GM19239 (cell line): ENCODE measurements at places on chromosomes 12 and 14.

GRCh38 chr14:103000291-103000921, 56.9 kb downstream of the CDC42BPB start:
- DNase-seq = no peak

DNA sequence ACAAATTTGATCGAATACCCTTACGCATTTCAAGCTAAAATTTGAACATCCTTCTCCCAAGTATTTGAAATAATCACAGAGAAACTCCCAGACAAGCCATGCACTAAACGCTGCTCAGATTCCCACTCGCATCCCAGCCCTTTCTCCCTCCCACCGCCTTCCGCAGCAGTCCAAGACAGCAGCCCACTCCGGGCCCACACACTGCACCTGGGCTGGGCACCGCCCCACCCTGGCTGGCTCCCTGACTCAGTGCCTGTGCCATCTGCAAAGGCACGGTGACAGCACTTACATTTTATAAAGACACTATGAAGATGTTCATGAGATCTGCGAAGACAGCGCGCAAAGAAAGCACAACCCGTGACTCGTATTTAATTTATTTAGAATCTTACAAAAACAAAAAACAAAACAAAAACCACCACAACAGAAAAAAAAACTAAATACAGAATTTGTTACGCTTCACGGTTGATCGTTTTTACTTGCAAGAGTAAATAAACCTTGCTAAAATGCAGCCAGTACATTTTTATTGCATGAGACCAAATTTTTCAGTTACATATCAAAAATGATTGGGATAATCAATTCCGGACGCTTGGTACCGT, 17.2 kb upstream of the CDK2AP1 start:
- DNase-seq = no peak

- no peak for DNase-seq
Observed at GRCh38 chr12:130508318-130508717, 170.6 kb downstream of the PIWIL1 start.

GRCh38 chr14:66842911-66843512, 335.1 kb downstream of the GPHN start:
- DNase-seq = no peak

DNA sequence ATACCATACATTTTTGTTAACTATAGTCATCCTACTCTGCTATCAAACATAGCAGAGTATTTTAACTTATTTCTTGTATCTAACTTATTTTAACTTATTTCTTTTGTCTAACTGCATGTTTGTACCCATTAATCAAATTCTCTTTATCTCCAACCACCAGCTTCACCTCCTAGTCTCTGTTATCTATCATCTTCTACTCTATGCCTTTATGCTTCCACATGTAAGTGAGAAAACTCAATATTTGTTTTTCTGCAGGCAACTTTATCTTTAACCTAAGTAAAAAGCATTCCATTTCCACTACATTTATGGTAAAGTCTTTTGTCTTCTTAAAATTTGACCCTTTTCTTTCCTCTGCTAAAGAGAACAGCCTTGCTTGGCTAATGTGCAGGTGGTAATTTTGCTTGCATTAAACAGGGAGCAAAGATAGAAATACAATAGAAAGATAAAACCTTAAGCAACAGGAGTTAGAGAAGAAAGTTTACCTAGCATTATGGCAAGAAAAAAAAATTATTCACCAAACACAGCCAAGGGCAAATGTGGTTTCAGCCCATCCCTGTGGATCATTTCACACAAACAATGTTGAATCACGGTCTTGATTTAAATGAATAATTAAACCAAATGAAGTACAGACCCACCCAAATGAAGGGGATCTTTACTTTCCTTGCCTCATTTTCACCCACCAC, 110.9 kb upstream of the TSPAN8 start:
- no peak for DNase-seq

DNA sequence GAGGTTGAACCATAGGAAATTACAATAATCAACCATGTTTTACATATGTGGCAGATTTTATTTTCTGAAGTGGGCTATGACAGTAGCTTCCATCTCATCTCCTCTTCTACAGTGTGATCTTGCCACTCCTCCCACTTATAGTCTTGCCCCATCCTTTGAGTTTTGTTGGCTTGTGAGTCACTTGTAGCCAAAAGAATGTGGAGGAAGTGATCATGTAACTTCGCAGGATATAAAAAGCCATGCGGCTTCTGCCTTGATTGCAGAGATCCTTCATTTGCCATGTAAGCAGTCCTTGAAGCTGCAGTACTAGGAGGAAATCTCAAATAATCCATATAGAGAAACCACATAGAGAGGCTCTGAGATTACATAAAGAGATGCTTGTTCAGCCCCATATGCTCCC, 13.7 kb upstream of the ZNF84 start:
- no peak for DNase-seq

DNA sequence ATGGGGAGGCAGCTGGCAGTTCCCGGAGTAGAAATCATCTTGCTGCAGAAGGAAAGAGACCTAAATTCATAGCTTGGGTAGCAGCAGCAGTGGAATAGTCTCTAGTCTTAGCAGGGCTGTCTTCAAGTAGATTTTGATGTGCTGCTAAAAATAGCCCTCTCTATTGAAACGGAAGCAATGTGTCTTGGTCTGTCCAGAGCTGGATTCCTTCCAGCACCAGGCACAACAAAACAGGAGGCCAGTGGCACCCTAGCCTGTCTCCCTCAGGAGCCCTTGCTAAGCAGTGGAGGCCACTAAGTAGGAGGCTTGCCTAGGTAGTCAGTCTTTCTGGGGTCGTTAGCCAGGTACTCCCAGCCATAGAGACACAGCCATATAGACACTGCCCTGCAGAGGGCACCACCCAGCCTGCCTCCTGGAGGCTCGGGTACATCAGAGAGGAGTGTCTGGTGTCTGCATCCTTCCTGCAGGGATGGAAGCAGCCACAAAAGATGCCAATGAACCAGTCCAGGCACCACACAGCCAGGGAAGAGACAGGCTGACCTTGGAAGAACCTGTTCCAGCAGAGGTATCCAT, 97.5 kb downstream of the CRACR2A start:
- DNase-seq = no peak

DNA sequence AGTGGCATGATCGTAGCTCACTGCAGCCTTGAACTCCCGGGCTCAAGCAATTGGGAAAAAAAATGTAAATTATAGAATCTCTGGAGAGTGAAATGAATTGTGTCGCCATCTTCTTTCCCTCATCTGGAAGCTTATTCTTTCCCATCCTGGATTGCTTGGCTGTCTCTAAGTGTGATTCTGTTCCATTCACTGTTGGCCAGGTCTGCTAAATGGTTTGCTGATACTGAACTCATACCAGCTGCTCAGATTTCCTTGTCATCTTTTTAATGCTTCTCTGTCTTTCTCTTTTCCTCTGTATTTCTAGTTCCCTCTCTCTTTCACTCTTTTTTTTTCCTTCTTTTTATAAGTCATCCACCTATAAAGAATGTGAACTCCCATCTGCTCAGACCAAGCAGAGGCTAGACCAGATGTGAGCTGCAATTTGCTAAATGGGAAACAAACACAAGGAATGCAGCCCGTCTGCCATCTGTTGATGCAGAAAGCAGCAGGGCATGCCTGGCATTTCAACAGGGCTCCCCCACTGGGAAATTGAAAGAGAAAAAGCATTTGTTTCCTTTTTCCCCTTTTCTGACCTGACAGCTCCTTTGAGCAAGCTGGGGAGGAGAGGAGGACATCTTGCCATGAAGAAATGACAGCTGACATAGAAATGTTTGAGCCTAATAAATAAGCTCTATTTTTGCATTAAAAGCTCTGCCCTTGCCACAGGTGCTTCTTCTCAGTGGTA, 1823.6 kb upstream of the FLRT2 start:
- DNase-seq = no peak

GRCh38 chr12:129550353-129550752, 353.5 kb downstream of the TMEM132D start:
- no peak for DNase-seq

DNA sequence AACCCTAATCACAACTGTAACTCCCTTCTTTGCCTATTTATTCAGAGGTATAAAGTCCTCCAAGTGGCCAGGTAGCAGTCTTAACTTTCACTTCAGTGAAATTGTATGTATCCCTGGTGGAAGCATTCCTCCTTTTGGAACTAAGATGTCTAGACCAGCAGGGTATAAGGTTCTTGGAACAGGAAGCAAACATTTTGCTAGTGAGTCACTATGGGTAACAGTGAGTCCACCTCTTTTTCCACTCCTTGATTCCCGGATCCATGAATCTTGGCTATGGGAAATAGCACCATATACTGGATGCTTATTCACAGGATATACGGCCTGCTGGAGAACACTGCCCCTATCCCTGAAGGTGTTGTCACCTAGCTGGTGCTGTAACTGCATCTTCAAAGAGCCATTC, 80.2 kb downstream of the KCNA5 start:
- no peak for DNase-seq

- no peak for DNase-seq
Observed at GRCh38 chr14:98651037-98651436, 621.0 kb downstream of the BCL11B start.

GRCh38 chr12:85279449-85280164, 413 bp upstream of the ALX1 start:
- no peak for DNase-seq

DNA sequence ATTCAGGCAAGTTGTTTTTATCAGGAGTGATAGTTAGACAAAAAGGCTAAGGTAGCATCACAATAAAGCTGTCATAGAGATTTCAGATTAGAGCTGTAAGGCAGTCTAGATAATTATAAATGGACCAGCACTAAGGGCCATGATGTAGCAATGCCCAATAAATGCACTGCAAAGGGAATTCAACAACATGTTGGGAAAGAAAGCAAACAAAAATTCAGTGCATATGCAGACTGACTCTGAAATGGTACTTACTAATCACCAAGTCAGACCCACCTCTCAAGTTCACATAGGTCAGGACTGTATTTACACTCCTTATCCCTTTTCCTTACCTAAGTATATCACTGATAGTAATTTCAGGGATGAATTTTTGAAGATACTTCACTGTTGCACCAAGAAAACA, 33.7 kb upstream of the SOS2 start:
- no peak for DNase-seq

GRCh38 chr12:64665514-64665913, 55.2 kb downstream of the RASSF3 start:
- no peak for DNase-seq

- DNase-seq = no peak
Observed at GRCh38 chr14:23162800-23163199, 20.7 kb downstream of the SLC7A8 start.

DNA sequence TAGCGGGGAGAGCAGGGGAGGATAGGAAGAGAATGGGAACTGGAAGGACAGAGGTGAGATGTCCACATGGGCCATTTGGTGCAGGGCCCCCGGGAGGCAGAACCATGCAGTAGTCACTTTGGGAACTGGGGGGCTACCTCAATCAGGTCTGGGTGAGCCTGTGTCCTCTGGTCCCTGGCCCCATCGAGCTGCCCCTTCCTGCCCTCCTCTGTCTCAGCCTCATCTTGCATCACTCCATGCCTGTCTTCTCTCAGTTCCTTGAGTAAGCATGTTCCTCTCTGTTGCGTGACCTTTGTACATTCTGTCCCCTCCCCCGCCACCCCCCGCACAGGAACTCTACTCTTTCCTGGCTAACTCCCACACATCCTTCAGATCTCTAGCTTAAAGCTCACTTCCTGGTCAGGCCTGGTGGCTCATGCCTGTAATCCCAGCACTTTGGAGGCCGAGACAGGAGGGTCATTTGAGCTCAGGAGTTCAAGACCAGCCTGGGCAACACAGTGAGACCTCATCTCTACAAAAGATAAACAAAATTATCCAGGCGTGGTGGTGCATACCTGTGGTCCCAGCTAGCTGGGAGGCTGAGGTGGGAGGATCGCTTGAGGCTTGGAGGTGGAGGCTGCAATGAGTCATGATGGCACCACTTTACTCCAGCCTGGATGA, 23.2 kb downstream of the FOS start:
- DNase-seq = no peak

GRCh38 chr12:49951411-49952240, 1.1 kb downstream of the AQP2 start:
- DNase-seq = no peak

- DNase-seq = no peak
Observed at GRCh38 chr12:3964439-3964838, 91.2 kb upstream of the PARP11 start.

DNA sequence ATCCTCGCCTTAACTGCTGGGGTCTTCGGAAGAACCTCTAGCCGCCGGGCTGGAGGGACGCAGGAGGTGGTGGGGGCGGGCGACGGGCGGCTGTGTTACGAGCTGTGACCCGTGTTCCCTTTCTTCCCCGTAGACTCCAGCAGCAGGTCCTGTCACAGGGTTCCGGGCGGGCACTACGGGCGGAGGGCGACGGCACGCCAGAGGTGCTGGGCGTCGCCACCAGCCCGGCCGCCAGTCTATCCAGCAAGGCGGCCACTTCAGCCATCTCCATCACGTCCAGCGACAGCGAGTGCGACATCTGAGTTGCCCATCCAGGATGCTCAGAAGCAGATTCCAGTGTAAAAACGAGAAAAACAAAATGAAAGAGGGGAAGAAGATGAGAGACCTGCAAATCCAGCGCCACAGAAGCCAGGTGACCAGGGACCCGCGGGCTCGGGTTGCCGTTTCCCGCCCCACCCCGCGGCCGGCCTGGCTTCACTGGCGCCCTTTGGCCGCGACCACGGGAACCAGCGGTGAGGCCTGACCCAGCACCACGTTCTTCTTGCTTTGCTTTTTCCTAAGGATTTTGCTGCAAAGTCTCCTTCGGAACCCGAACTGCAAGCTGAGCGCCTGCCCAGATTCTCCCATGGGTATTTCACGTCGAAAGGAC, 2.1 kb downstream of the SIX6 start:
- no peak for DNase-seq

DNA sequence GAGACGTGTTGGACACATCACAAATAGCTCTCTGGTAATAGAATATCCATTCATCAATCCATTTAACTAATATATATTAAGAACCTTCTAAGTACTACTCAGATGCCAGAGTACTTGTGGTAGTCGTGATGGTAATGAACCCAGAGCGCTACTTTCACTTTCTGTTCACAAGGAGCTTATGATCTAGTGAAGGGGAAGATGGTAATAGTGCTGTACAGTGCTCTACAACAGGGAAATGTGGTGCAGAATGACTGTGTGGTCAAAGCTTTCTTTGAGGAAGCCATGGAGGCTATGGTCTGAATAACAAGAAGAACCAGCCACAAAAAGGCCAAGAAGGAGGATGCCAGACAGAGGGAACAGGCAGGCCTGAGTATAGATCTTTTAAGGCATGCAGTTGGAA, 212.0 kb downstream of the PTPRO start:
- DNase-seq = peak; percentile 28

GRCh38 chr12:121911824-121912585, 6.4 kb upstream of the CFAP251 start:
- DNase-seq = no peak

GRCh38 chr12:105262461-105263184, 26.6 kb upstream of the APPL2 start:
- no peak for DNase-seq

DNA sequence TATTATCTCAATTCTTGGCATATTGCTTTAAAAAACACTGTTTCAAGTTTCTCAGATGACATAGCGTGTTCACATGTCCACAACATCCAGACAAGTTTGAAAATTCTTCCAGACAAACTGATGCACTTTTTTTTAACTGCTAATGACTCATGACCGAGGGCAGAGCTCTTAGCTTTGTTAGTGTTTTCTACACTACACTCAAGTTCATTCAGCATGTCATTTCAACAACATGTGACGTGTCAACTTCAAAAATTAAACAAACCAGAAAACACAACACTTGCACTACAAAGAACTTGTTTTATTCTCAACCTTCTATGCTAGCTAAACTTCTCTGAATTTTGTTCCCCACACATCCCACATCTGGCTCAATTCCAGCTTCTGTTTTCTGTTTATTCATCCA, 1186.3 kb upstream of the FLRT2 start:
- no peak for DNase-seq
